Small intestine (tissue), 16 donors: ENCODE measurements at places on chromosomes 3 and 15.

GRCh38 chr3:73470860-73471259, 153.9 kb downstream of the PDZRN3 start:
- H3K4me1 ChIP-seq, result peaks cover 15% of the 10 kb centered on the region
- DNase-seq, result no peak
- H3K27ac ChIP-seq, result no peak overlapping the region
- H3K27me3 ChIP-seq, result no peaks in the 10 kb centered on the region

DNA sequence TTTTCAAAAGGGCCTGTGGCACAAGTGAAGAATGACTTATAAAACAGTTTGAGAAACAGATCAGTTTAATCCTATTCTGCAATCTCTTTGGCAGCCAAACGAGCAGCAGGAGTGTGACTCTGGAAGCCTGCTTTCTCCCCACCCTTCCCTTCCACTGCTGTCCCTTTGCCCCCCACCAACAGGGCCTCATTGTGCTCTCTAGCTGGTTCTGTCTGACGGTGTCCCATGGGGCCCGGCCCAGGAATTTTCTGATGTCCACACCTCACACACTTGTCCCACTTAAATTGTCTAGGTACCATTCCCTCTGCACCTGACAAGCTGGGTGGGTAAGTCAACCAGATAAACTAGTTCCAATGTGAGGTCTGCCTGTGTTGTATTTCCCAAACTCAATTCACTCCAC, 16.4 kb downstream of the SLCO2A1 start:
- DNase-seq, result no peak
- no peaks in the 10 kb centered on the region for H3K27me3 ChIP-seq
- H3K27ac ChIP-seq, result no peak overlapping the region
- no peaks in the 10 kb centered on the region for H3K36me3 ChIP-seq
- no peaks in the 10 kb centered on the region for H3K4me1 ChIP-seq
- no peak overlapping the region for H3K4me3 ChIP-seq

GRCh38 chr3:72482589-72483321, 365.5 kb downstream of the SHQ1 start:
- peaks cover 6% of the 10 kb centered on the region for H3K4me1 ChIP-seq
- no peaks in the 10 kb centered on the region for H3K27me3 ChIP-seq
- peak overlapping the region; percentile 52 for H3K27ac ChIP-seq
- no peaks in the 10 kb centered on the region for H3K36me3 ChIP-seq
- DNase-seq, result peak; percentile 73

DNA sequence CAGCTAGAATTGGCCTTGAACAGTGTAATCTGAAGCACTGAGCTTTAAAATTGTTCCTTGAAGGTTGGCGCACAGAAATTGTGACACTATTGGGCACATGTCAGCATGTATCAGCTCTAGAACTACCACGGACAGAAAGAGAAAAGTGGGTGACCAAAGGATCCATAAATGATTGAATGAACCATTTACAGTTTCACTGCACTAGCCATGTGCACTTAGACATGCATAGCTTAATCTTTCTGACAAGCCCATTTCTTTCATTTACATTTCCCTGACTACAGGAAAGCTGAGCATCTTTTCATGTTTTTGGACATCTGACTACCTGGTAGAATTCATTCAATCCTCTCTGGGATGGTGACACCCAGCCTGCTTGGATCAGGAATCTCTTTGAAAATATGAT, 36.2 kb downstream of the NUDT16 start:
- H3K27ac ChIP-seq, result no peak overlapping the region
- H3K4me3 ChIP-seq, result no peak overlapping the region
- H3K27me3 ChIP-seq, result no peaks in the 10 kb centered on the region
- H3K36me3 ChIP-seq, result no peaks in the 10 kb centered on the region

DNA sequence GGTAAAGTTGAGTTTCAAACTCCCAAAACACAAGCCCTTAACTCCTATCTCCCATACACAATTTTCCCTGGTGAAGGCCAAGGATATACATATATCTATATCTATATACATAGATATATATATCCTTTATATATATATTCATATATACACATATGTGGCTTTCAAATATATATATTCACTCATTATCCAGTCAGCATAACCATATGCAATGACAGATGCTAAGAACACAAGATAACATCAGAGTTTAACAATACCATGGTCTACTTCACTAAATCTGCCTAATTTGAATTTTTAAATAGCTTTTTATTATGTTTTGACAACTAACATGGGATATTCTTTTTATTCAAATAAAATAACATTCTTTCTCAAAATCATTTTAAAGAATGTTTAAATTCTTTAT, 24.7 kb downstream of the ZBBX start:
- DNase-seq, result no peak
- no peaks in the 10 kb centered on the region for H3K4me1 ChIP-seq
- H3K27me3 ChIP-seq, result no peaks in the 10 kb centered on the region
- H3K4me3 ChIP-seq, result no peak overlapping the region
- no peak overlapping the region for H3K27ac ChIP-seq

DNA sequence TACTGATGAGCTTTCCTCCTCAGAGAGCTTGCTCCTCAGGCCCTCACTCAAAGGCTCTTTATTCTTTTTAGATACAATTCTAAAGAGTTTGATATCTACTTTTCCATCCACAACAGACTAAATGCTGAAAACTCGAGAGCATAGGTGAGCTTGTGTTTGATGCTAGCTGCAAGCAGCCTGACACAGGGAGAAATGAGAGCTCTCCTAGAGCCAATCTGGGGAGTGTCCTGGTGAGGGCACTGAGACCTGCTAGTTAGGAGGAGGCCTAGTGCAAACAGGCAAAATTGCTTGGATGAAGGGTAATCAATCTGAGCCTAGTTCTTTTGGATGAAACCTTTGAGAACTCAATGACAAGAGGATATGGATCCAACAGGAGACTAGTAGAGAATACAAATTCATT, 300.8 kb downstream of the ZBTB20 start:
- H3K27me3 ChIP-seq, result no peaks in the 10 kb centered on the region
- H3K4me1 ChIP-seq, result no peaks in the 10 kb centered on the region
- H3K4me3 ChIP-seq, result no peak overlapping the region
- H3K27ac ChIP-seq, result no peak overlapping the region
- DNase-seq, result no peak

DNA sequence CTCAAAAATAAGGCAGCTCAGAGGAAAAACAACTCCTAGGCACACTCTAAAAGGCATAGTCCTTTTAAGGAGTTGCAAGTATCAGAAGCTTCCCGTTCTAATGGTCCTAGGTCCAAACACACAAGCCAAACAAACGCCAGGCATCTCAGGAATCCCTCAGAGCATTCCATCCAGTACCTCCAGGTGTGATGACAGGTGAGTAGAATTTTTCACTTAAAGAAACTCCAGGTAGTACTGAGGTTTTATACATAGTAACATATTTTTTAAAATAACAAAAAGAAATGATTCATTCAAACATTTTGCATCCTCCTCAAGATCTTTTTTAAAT, 1092.3 kb downstream of the TUSC7 start:
- no peak for DNase-seq
- no peak overlapping the region for H3K27ac ChIP-seq
- no peak overlapping the region for H3K4me3 ChIP-seq
- H3K36me3 ChIP-seq, result no peaks in the 10 kb centered on the region
- H3K27me3 ChIP-seq, result no peaks in the 10 kb centered on the region

- H3K4me3 ChIP-seq, result no peak overlapping the region
- no peaks in the 10 kb centered on the region for H3K4me1 ChIP-seq
- peaks cover 3% of the 10 kb centered on the region for H3K27me3 ChIP-seq
- no peak for DNase-seq
- no peaks in the 10 kb centered on the region for H3K36me3 ChIP-seq
Measured at GRCh38 chr3:194841515-194841841, 155.8 kb downstream of the FAM43A start.

- no peaks in the 10 kb centered on the region for H3K36me3 ChIP-seq
- DNase-seq, result no peak
- no peak overlapping the region for H3K4me3 ChIP-seq
- no peak overlapping the region for H3K27ac ChIP-seq
Measured at GRCh38 chr3:112627419-112627818, 13.5 kb downstream of the CCDC80 start.

DNA sequence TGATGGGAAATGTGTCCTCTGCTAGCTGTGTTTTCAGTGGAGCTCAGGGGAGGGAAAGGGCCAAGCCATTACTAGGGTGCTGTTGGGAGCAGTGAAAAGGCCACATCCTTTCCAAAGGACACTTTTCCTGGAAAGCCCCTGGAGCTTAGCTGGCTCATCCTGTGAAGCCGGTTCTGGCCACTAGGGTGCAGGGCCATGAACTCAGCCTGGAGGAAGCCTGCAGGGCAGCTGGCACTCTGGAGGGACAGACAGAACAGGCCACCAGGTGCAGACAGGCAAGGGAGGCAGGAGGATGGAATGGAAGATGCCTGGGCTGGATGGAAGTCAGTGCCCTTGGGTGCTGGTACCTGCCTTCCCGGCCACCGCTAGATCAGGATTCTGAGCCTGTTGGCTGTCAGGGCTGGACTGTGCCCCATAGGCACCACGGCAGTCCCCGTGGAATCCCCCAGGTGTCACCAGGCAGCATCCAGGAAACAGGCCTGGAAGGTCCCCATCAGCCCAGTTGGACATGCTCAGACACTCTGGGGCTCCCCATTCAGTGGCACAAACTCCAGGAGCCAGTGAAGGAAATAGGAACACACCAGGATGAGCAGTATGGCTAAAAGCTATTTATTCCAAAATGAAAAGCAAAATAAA, 76.2 kb upstream of the C2CD4B start:
- H3K4me3 ChIP-seq, result no peak overlapping the region
- H3K27ac ChIP-seq, result no peak overlapping the region
- H3K4me1 ChIP-seq, result no peaks in the 10 kb centered on the region
- DNase-seq, result peak; percentile 21
- H3K36me3 ChIP-seq, result no peaks in the 10 kb centered on the region

- H3K27ac ChIP-seq, result peak overlapping the region; percentile 2
- no peaks in the 10 kb centered on the region for H3K4me1 ChIP-seq
- DNase-seq, result no peak
- no peaks in the 10 kb centered on the region for H3K36me3 ChIP-seq
- H3K4me3 ChIP-seq, result no peak overlapping the region
Measured at GRCh38 chr15:91936182-91936775, 82.8 kb downstream of the SLCO3A1 start.
